SK-MEL-5 (cell line): ENCODE measurements at places on chromosomes 11 and 22. TPM values are rescaled to one million over a fixed set of nuclear protein-coding genes. Genes with fewer than 3 reads are reported as not detected.

The P2RY2 gene
- total RNA-seq = 0.05 TPM in 1 of 2 replicates, not detected in the other

GRCh38 chr11:3094223-3094824, 37.1 kb upstream of the CARS1 start:
- no peak for DNase-seq

DNA sequence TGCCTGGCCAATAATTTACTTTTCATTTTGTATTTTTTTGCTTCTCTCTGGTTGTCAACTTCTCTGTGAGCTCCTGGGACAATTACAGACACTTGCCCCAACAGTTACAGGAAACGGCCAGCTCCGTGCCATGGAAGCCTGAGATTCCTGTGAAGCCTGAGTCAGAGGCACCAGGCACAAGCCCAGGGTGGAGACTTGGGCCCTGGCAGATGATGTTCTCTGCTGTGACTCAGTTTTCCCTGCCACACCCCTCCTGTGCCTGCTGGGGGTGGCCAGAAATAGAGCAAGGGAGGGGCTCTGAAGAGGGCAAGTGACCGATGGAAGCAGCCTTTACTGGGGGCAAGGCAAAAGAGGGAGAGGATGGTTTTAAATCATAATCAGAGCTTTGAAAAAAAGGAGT, 4.9 kb downstream of the ATP5MGL start:
- no peak for DNase-seq

DNA sequence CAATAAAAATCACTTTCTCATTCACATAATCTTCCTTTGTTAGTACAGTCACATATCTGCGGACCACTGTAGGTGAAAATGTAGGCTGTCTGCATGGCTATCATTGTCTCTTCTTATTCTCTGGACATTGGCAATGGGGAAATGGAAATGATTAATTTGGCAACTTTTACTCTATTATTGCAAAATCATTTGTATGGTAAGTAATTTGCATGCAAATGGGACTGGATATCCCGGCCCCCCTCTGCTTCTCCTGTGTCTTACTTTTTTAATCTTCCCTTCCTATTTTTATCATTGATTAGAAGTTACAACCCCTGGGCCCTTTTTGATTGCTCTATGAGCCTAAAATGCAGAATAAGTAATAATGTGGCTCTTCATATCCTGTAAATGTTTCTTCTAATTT, 6.0 kb downstream of the GRK3 start:
- no peak for DNase-seq

The PGA4 gene
- not detected in 2 replicates for total RNA-seq

GRCh38 chr22:46297151-46297812, 612 bp downstream of the GTSE1 start:
- DNase-seq = no peak

The LGR4 gene
- 10.0 and 10.2 TPM in 2 replicates for total RNA-seq

DNA sequence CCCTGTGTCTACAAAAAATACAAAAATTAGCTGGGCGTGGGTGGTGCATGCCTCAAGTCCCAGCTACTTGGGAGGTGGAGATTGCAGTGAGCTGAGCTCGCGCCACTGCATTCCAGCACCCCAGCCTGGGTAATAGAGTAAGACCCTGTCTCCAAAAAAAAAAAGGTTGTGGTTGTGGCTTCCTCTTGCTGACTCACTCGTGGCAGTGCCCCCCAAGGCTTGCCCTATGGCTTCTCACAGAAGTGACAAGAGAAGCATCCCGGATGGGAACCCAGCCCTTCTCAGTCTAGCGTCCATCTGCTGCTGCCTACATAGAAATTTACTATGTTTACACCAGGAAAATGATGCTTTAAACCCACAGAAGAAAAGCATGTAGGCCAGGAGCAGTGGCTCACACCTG, 68.5 kb upstream of the PITPNB start:
- no peak for DNase-seq

DNA sequence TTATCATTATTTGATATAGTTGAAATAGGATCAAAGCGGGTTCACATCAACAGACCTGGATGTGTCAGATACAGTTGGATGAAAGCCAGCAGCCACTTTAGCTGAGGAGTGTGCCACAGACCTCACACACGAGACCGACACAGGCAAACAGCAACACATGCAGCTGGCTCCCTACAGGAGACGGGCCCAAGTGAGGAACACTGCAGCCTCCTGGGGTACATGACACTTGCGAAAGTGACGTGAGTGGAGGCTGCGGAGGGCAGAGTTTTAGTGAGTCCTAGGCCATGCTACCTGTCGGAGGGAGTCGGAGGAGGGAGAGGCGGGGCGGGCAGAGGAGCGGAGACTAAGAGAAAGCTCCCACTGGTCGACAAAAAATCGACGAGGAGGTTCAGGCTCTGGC, 100.9 kb upstream of the BID start:
- no peak for DNase-seq

GRCh38 chr11:92826136-92826535, 143.3 kb upstream of the MTNR1B start:
- no peak for DNase-seq
